ENCODE measurements at places on chromosomes 5 and 9.

- DNase-seq: no peak
These were observed at the start of gene KCNMB1 for GRCh38 chr5:170388818-170389549. Gene KCNMB1 (minus strand): TSS chr5:170389367. CDS start chr5:170385447, 3,920 bp downstream.

DNA sequence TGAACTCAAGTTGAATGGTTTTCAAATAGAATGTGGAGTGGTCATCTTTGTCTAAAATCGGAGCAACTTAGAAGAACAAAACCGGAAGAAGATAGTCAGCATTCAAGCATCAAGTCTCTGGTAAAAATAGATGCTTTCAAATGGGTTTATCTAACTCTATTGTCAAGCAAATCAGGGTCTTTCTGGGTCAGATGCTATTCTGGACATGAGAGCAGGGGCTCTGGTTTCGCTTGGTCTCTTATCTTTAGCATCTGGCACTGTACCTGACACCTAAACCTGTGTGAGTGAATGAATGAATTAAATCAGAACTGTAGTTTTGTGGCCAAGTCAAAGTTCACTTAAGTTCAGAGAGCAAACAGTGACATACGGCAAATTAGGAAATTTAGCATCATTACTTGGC is 173.5 kb downstream of the SLIT3 start:
- DNase-seq: no peak

GRCh38 chr5:117590944-117591343 is 1016.3 kb upstream of the SEMA6A start:
- DNase-seq: peak; percentile 22

- no peak for DNase-seq
These were observed 51.8 kb downstream of the ANKRD33B start for GRCh38 chr5:10615693-10616092.

DNA sequence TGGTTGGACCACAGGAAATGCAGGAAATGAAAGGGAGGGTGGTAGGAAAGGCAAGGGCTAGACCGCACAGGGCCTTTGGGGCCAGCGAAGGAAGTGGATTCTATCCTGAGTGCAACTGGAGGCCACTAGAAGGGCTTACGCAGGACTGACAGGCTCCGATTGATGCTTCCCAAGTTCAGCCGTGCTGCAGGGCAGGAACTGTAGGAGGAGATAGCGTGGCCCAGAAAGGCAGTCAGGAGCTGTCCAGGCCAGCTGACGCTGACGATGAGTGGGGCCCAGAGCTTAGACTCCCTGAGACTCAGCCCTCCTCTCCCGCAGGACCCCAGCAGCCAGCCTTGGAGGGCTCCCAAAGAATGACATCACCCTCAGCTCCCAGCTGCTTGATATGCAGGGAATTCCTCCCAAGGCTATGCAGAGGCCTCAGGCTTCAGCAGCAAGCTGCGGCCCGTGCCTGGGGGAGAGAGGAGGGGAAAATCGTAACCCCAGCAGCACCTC is 48.8 kb downstream of the KCNIP1 start:
- no peak for DNase-seq

DNA sequence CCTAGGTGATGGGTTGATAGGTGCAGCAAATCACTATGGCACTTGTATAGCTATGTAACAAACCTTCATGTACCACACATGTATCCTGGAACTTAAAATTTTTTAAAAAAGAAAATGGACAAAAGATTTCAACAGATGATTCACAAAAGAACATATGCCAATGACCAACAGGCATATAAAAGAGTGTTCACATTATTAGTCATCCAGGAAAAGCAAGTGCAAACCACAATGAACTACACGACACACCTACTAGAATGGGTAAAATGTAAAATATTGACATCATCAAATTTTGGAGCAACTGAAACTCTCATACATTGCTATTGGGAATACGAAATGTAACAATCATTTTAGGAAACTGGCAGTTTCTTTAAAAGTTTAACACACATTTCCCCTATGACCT is 109.9 kb downstream of the YIPF5 start:
- DNase-seq: no peak

DNA sequence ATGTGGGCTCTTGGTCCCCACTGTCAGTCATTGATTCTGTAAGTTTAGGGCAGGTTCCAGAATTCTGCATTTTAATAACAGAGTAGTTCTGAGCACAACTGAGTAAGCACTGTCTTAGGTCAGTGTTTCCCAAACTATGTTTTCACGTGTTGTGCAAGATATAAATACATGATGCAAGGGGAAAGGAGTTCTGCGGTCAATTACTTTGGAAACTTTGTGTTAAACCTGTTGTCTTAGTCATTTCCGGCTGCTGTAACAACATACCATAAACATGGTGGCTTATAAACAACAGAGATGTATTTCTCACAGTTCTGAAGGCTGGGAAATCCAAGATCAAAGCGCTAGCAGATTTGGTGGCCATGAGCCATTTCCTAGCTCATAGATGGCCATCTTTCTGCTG is 69.8 kb downstream of the EQTN start:
- DNase-seq: no peak

- DNase-seq: peak; percentile 36
These were observed 57.1 kb downstream of the TBCA start for GRCh38 chr5:77718934-77719610.

DNA sequence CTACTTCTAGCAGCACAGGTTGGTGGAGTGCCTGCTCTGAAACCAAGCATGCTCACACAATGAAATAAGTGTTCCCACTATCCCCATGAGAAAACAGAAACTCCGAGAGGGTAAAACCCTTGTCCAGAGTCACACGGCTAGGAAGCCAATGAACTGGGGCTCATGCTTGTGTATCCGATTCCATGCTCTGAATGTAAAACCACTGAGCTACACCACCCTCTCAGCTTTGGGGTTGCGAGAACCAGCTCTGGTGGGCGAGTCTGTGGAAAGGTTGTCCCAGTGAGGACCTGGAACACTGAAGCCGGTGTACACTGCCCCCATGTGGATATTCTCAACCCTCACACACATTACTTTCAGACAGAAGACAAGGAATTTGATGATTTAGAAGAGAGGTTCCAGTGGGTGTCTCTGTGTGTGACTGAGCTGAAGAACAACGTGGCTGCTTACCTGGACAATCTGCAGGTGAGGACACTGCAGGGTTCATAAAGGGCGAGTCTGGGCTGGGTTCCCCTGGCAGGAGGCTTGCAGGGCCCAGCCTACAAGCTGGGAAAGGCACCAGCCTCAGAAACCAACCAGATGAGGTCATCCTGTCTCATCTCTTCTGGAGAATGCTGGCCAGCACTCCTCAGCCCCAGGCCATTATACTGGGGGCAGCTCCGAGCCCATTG is 37.4 kb downstream of the ARHGEF37 start:
- peak; percentile 64 for DNase-seq

- DNase-seq: no peak
These were observed 398.0 kb downstream of the ADGRV1 start for GRCh38 chr5:90956511-90957097.

GRCh38 chr5:124056326-124056990 is 544.5 kb downstream of the CSNK1G3 start:
- DNase-seq: peak; percentile 14

- DNase-seq: no peak
These were observed 1711.3 kb upstream of the ACO1 start for GRCh38 chr9:30673132-30673531.

DNA sequence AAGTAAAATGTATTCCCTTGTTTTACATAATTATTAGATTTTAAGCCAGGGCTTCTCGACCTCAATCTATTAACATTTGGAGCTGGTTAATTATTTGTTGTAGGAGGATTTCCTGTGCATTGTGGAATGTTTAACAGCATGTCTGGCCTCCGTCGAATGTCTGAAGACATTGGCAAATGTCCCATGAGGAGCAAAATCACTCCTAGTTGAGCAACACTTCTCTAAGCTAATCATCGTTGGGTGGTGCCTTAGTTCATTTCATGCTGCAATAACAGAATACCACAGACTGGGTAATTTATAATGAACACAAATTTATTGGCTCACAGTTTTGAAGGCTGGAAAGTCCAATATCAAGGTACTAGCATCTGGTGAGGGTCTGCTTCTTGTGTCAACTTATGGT is 13.4 kb upstream of the VPS13A start:
- DNase-seq: no peak

DNA sequence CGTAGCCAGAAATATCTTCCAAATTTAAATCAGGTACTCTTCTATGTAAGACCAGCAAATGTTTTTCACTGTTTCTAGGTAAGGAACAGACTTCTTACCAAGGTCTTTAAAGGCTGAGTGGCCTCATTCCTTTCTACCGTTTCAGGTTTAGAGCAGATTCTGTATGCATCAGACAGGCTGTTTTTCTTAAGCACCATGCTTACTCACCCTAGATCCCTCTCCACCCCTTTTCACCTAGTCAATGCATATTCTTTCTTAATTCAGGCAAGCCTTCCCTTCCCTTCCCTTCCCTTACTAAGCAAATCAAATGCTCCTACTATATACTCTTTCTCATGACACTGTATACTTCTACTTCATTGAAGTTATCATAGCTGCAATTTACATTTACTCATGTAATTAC is 70.7 kb downstream of the RFX3 start:
- no peak for DNase-seq

DNA sequence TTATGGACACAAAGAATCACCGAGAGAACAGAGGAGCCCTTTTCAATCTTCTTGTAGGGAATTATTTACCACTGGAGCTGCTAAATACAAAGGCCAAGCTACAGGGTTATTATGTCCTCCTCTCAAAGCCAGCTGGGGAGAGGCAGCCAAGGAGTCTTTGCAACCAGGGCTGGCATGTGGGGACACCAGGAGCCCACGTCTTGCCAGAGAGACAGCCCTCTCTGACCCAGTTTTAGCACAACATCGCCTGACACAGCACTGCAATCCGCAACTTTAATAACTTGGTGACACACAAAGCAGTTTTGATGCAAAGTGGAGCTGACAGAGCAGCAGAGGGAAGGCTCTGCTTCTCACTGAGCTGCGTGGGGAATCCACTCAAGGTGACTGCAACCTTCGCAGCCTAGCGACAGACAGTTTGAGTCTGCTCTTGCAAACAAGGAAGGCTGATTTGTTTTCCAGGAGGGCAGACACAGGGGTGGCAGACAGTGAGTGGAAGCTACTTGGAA is 33.6 kb downstream of the TLR4 start:
- no peak for DNase-seq

GRCh38 chr5:34734326-34734725 is 78.2 kb downstream of the RAI14 start:
- DNase-seq: no peak

DNA sequence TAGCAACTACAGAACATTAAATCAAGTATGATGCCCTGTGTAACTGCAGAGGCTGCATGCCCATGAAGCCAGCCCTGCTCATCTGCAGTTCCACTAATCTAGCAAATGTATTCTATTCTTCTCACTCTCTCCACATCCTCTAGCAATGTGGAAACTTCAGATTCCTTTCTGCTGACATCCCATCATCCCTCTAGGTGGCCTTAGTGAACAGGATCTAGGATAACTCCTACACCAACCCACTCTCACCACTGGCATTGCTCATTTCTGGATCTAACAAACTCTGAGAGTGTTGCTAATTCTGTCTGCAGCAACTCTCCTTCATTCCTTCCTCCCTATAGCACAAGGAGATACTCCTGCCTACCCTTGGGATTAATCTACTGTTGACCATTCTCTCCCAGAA is 80.8 kb downstream of the FAM81B start:
- DNase-seq: no peak

Data from GM20000 (cell line).